Stimulated activated CD4-positive, alpha-beta T cell treated with anti-CD3 and anti-CD28 coated beads, Interleukin-15, amount 100 ng/mL, for 48 hours (primary cell): ENCODE measurements at places on chromosomes 2 and 18.

DNA sequence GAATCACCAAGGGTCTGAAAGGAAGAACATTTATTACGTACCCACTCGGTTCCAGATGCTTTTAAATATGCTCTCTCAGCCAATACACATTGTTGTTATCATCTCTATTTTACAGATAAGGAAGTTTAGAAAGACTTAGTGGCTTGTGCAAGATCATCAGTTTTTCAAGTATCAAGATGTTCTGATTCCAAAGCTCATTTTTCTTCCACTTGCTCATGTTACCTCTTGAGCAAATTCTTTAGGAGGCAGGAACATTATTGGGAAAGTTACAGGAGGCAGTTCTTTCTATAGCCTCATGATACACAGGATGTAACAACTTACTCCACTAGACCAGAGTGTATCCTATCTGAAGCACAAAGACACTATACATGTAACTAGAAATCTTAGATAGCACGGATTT is 65.0 kb upstream of the MMADHC start:
- no peak for DNase-seq

DNA sequence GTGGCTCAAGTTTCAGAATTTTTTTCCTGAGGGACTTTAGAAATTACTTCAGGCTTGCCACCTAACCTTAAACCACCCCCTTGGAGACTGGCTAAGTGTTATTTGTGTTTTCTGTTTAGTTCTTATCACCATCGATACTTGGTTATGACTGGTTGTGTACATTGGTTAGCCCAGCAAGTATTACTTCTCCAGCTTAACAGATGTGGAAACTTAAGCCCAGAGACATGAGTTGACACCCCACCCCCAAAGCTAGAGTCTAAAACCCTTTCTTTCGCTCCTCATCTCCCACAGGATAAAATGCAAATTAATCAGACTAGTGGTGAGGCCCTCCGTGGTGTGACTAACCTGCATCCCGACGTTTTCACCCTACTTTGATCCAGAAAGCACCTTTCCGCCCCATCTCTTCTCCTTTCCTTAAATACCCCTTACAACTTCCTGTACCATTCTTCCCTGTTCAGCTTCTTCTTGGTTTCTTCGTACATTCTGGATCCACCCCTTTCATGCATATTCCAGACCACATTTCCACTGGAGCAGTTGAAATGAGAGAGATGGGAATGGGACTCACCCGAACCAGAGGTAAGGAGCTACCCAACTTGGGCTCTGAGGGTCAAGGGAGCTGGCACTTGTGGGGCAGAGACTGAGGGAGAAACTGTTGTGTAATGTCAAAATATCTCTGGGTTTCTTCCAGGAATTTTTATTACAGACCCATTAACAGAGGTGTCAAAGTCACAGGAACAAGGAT is 819 bp upstream of the MAP3K2 start:
- DNase-seq, result no peak

DNA sequence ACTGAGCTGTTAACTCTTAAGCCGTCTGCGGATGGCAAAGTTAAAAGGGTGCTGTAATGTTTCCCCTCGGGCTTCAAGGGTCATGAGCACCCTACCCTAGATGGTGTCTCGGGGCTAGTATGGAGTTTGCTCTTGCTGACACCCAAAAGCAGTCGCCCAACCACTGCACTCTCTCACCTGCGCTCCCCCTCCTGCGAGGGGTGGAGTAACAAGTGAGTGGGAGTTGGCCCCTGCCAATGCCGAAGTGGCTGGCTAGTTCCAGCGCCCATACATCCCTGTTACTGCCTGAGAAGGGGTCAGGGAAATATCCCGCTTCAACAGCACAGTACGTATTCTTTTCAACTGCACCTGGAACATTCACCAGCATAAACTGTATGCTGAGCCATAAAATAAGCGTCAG is 47.5 kb downstream of the FAM117B start:
- no peak for DNase-seq

GRCh38 chr2:231655894-231656293 is 52.4 kb upstream of the PTMA start:
- DNase-seq, result no peak

- DNase-seq, result no peak
Measured at GRCh38 chr2:23705771-23706612, 220.9 kb downstream of the ATAD2B start.

DNA sequence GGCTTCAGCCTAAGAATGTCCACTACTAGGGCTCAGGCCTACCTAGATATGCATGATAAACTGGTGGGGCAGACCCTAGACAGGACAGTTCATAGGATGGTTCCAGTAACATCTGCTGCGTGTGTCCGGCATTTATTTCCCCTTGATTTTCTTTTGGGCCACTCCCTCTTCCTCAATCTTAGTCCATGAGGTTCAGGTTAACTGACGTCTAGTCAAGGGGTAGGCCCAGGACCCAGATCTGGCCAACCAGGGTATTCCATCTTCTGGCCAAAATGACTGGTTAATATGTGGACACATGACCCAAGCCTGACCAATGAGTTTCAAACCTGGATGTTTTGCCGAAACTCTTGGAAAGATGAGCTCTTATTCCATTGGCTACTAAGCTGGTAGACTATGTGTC is 15.2 kb downstream of the TMEM247 start:
- DNase-seq, result no peak

- no peak for DNase-seq
Measured at GRCh38 chr2:133193544-133194361, 374.5 kb downstream of the NCKAP5 start.

- DNase-seq, result no peak
Measured at GRCh38 chr2:63424329-63425078, 163.8 kb downstream of the WDPCP start.

- no peak for DNase-seq
Measured at GRCh38 chr2:65164426-65164891, 34.6 kb upstream of the RAB1A start.

DNA sequence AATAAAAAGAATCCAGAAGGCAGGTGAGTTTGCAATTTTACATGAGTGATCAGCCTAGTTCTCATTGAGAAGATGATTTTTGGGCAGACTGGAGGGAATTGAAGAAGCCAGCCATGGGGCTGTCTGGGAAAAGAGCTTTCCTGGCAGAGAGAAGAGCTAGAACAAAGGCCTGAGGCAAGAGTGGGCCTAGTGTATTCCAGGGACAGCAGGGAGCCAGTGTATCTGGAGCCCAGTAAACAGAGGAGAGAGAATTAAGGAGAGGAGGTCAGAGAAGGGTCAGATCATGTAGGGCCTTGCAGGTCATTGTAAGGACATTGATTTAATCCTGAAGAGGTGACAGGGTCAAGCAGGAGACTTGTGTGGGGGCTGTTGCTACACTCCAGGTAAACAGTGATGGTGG is 195.8 kb downstream of the SATB2 start:
- DNase-seq, result no peak

- DNase-seq, result no peak
Measured at GRCh38 chr18:61731693-61732376, 161.0 kb downstream of the RNF152 start.

DNA sequence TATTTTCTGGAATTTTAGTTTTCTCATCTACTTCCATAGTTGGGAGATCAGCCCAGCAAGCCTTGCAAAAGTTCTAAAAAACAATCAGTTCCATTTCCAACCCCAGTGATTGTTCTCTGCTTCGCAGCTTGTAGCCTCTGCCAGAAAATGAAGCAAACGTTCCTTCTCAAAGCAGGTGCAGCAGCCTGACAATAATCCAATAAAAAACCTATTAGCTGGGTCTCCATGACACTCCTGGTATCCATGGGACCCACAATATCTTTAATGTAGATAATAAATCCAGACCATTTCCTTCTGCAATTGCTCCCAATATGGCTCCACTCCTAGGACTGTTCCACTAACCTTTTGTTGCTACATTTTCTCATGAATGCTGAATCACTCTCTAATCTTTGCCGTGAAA is 140.8 kb upstream of the SETBP1 start:
- no peak for DNase-seq

GRCh38 chr18:3211236-3211992 is 8.4 kb downstream of the MYOM1 start:
- DNase-seq, result no peak

DNA sequence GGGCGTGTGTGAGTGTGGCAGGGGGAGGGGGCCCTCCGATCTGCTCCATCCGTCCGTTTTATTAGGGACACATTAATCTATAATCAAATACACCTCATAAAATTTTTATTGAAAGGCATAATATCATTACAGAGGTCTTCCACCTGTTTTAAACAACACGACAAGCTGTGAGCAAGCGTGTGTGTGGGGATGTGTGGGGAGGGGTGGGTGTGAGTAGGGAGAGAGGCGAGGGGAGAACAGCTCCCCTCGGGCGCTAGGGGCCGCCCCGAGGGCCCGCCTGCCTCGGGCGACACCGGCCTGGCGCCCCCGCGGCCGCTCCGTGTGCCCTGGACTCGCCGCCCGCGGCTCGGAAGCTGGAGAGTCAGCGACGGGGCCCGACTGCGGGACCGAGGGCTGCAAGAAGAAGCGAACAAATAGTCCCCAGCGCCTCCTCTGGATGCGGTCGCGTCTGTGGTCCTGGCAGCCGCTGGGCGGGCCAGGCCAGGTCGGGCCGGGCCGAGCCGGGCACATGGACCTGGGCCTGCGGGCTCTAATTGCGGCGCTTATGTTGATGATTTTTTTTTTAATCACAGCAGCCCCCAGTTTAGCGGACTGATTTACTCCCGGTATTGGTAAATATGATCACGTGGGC is 352 bp upstream of the HOXD9 start:
- no peak for DNase-seq

- DNase-seq, result no peak
Measured at GRCh38 chr2:230850358-230850658, 14.4 kb upstream of the ITM2C start.

GRCh38 chr2:52874466-52875106 is 893.0 kb upstream of the CHAC2 start:
- no peak for DNase-seq

GRCh38 chr2:112876971-112877361 is 34.0 kb upstream of the IL37 start:
- no peak for DNase-seq

DNA sequence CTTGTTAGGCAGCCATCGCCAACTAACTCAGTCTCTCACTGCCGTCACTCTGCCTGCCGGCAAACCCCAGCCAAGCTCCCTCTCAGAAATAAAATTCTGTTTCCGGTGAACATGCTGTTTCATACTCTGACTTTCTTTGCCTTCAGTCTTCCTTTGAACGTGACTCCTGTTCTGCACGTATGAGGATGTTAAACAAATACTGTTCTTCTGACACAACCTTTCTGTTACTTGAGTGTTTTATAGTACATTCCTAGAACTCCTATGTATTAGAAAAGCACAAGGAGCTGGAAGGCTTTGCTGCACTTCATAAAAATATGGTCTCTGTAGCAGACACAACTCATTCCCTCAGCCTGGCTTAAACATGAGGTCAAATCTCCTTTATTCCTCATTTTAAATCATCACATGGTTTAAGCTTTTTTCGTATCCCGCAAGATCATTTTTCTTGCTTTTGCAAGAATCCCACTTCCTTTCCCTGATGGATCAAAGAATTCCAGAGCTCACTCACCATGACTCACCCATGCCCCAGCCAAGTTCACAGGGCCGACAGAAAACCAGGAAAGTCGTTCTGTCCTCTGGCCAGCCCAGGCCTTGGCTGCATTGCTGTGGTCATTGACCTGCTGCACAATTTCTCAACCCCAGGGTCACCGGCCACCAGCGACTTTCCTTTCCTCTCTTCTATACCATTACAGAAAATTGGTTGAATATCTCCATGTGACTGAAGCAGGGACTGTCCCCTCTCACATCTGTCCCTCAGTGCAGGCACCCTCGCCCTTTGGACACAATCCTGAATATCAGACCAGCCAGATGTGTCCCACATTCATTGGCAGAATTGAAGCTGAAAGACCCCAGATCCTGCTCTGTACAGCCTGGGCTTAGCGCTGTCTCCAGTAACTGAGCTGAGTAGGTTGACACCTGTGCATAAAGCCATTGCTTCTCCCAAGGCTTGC is 183.1 kb upstream of the ARL4C start:
- DNase-seq, result no peak

- no peak for DNase-seq
Measured at GRCh38 chr18:75827751-75828287, 400.3 kb upstream of the SMIM21 start.
